ENCODE measurements at places on chromosomes 12 and 14. TPM values are rescaled to one million over a fixed set of nuclear protein-coding genes. Genes with fewer than 3 reads are reported as not detected.

DNA sequence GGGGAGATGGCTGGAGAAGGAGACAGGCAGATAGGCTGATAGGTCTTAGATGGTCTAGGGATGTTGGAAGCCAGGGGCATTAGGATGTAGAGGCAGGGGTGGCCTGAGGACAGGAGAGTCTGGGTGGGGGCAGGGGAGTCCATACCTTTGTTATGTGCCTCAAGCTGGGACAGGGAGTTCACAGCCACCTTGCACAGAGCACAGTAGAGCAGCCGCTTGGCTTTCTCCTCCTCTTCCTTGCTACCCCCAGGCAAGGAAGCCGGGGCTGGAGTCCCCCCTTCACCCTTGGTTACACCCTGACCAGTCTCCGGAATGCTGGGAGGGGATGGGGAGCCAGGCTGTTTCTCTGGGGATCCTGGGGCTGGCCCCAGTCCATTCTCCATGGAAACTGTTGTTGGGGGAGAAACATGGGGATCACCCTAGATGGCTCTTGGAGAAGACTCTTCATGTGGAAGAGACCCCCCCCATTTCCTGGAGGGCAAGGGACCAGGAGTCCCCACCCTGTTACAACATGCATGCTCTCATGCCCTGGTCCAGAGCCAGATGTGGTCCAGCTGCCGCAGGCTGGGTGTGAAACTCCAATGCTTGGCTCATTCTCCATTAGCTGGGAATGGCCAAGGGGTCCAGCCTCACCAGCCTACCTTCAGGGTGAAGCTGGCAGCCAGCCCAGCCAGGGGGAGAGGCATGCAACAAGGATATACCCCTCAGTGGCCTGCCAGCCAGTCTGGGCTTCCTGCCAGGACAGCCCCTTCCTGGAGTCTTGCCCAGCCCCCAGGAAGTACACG lies 7.2 kb upstream of the GPR84 start:
- DNase-seq: no peak

- DNase-seq: no peak
Measured at GRCh38 chr12:62331306-62331705, 71.1 kb downstream of the USP15 start.

GRCh38 chr14:58876608-58877007 lies 238.8 kb downstream of the DACT1 start:
- DNase-seq: no peak

DNA sequence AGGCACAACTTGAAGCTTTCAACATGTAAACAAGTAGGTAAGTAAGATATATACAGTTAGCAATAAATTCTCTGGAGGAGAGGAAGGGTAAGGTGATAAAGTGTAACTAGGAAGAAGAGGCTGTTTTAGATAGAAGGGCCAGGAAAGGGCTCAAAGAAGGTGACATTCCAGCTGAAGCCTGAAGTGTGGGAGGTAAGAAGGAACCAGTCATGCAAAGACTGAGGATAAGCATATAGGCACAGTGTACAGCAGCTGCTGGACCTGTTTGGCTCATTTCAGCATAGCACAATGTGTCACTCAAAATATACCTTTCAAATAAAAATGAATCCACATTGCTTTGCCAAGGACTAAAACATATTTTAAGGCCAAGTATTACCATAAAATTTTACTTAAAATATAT lies 28.6 kb upstream of the ARL1 start:
- no peak for DNase-seq

DNA sequence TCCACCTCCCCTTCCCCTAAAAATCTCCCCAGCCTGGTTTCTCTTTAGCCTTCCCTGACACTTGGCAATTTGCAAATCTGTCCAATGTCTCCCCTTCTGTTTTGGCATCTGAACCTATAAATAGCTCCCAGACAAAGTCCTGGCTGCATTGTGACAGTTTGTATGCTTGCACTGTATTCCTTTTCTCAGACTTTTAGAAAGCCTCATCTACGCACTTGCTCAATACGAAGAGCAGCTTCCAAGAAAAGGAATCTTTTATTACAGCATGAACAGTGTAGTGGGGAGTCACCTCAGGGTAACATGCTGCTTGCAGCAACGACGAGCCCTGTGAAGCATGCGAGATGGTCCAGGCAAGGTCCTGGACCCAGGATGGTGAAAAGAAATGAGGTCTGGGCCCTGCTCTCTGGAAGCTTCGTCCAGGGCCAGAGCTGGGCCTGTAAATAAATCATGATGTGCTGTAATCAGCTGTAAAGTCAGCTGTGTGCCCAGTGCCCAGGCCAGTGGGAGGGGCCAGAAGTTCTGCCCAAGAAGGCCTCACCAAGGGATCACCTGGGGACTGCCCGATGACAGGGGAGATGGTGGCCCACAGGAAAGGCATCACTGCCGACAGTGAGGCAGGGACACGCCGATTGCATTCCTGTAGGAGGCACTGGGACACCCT lies 88.3 kb downstream of the RIN3 start:
- DNase-seq: no peak

DNA sequence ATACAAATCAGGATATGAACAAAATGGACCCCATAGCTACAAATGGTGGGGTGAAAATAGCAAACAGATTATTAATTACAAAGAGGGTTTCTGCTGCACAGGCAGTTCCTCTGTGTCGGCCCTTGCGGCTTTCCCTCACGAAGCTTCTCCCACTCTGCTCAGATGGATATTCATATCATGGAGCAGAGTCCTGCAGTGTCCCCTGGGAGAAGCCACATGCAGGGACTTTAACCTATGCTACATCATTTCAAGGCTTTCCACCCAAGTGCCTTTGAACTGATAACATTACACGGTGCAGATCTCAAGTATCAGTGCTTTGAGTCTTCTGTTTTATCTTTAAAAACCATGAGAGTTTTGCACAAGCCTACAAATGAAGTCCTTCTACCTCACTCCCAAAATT lies 229.1 kb downstream of the PPM1H start:
- DNase-seq: no peak

- no peak for DNase-seq
Measured at GRCh38 chr12:49502590-49502989, 36.2 kb upstream of the KCNH3 start.

DNA sequence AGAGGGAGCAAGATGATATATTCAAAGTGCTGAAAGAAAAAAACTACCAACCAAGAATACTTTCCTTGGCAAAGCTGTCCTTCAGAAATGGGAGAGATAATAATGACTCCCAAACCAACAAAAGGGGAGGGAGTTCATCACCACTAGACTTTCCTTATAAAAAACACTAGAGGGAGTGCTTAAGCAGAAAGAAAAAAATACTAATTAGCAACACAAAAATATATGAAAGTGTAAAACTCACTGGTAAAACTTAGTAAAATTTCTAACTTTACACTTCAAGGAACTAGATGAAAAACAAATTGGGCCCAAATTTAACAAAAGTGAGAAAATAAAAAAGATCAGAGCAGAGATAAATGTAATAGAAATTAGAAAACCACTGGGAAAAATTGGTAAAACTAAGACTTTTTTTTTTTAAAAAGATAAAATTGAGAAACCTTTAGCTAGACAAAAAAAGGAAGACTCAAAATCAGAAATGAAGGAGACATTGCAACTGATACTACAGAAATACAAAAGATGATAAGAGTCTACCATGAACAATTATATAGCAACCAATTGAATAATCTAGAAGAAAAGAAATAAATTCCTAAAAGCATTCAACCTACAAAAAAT lies 60.4 kb upstream of the FAR2 start:
- DNase-seq: peak; percentile 51

GRCh38 chr12:51407604-51408003 lies 16.4 kb upstream of the GALNT6 start:
- no peak for DNase-seq

GRCh38 chr14:72573725-72574417 lies 320.0 kb downstream of the DPF3 start:
- no peak for DNase-seq

DNA sequence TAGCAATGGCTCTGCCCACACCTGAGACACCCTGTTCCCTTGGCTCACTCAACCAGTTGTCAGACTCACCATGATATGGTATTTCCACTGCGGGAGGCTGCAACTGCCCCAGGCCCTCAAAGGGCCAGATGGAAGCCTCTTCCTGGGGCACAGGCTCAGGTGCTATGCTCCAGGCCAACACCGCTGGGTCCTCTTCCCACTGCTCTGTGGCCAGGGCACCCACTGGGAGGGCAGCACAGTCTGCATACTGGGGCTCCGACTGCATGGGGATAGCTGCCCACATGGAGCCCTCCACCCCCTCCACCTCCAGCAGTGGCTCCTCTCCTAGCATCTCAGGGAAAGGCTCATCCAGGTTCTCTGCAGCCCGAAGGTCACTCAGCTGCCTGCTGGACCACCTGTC lies 3.7 kb downstream of the ANGEL1 start:
- DNase-seq: no peak

GRCh38 chr12:90618586-90618985 lies 336.4 kb downstream of the CCER1 start:
- DNase-seq: no peak

GRCh38 chr14:73759183-73759713 lies 45.1 kb upstream of the PNMA1 start:
- no peak for DNase-seq

LRP1-AS gene
- not detected for total RNA-seq

PRPH gene
- total RNA-seq: not detected

BDKRB2 gene
- 0.05 TPM for total RNA-seq

RAB35 gene
- total RNA-seq: 46.1 TPM

ACOT6 gene
- not detected for total RNA-seq

RD3L gene
- not detected for total RNA-seq

All from HT-29 (cell line).